Stimulated activated CD4-positive, alpha-beta T cell treated with anti-CD3 and anti-CD28 coated beads, Interleukin-2, amount 100 ng/mL, for 24 hours (primary cell): ENCODE measurements at places on chromosomes 2 and 18.

DNA sequence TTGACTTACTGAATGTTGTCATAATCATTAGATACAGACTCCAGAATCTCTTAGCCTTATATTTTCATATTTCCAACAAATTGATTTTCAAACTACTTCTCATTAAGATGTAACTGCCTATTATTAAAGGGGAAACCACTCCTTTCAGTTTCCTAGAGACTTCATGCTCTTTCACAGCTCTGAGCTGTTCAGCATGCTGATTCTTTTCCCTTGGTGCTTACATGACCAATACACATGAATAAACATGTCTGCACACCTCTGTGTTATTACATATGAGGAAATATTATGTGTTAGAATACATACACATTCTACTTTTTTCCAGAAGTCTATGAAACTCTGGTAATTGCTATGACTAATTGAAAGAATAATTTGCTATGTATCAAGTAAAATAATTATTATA is 200.0 kb downstream of the LRP1B start:
- no peak for DNase-seq

- DNase-seq, result no peak
These were observed 8.7 kb downstream of the CEP68 start for GRCh38 chr2:65064728-65065552.

- no peak for DNase-seq
These were observed 577.4 kb downstream of the CPS1 start for GRCh38 chr2:211133766-211134165.

DNA sequence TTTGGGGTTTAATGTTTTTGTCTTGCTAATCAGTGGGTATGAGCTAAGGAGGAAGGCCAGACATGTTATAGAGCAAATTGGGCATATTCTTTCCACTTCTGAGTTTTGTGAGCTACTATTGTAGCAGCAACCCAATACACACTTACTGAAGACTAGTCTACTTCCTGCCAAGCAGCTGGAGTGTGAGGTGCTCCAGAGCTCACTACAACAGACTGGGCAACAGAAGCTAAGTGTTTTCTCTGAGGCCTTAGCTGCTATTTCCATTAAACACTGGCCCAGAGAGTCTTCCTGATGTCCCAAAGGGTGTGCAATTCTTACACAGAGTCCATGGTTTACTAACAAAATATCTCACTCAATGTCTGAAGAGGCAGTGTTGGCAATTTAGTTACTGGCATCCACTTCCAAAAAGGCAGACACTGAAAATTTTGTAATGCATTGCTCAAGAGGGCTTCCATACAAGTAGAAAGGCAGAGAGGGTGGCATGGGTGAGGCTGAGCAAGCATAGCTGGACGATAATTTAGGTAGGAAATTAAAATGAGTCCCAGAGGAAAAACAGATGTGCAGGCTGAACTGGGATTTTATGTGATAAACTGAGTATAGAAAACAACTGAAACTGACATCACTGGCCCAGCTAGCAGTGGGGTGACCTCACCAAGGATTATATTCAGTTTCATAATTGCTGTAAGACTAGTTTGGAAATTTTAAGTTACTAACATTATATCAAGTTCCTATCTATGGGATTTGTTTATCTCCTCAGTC is 68.6 kb downstream of the ZC3H6 start:
- no peak for DNase-seq

DNA sequence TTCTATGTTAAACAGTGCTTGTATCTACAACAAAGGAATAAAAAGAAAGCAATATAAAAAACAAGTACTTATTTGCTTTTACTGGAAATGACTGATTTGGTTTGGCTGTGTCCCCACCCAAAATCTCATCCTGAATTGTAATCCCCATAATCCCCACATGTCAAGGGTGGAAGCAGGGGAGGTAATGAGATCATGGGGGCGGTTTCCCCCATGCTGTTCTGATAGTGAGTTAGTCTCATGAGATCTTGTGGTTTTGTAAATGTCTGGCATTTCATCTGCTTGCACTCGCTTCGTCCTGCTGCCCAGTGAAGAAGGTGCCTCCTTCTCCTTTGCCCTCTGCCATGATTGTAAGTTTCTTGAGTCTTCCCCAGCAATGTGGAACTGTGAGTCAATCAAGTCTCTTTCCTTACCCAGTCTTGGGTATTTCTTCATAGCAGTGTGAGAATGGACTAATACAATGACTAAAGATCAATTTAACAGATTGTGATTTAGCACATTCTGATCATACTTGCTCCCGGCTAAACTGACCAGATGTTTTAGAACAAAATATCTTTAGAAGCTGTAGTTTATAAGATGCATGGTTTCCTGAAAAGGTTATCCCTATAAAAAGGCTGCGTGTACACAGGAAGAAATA is 19.9 kb downstream of the PTH2R start:
- DNase-seq, result no peak

DNA sequence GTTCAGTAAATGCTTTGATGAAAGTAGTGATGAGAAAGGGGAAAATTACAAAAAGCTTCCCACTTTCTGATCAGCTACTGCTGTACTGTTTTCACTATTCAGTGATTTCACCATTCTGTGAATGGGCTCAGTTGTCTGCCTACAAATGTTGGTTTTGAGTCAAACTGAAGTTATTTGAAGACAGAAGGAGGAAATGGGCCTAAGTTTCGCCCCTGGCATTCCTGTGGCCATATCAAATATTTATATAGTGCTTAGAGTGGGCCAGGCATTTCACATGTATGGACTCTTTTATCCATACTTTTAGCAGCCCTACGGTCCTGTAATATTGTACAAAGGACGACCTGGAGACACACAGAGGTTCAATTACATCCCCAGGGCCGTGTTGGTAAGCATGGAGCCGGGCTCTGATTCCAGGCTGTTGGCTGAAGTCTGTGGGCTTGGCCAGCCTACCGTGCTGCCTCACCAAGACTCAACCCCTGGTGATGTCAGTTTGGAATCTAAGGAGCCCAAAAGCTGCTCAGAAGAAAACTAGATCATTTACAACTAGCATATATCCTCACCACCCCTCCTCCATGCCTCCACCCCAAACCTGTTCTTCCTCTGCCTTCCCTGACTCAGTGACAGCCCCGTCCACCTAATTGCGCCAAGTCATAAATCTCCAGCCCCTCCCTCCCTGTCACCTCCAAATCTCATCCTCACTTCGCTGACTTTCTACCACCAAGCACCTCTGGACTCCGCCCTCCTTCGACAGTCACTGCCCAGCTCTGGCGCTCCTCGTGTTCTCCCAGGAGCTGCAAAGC is 10.1 kb upstream of the GRHL1 start:
- DNase-seq, result no peak

- DNase-seq, result peak; percentile 48
These were observed 935 bp upstream of the RAMP1 start for GRCh38 chr2:237858294-237859081.

DNA sequence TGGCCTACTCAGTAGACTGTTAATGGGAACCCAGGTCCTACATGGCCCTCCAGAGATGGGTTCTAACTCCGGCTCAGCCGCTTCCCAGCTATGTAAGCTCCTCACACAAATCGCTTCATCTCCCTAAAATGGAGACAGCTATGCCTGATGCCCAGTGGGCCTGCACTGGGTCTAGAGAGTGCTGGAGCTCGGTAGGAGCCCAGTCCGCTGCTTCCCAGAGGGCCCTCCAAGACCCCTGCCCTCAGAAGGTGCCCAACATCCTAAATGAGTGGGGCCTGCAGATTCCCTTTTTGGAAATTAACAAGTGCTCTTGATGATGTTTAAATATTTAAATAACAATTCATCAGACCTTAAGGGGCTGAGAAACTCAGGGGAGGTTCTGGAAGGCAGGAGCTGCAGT is 47.1 kb downstream of the HS1BP3 start:
- DNase-seq, result no peak

DNA sequence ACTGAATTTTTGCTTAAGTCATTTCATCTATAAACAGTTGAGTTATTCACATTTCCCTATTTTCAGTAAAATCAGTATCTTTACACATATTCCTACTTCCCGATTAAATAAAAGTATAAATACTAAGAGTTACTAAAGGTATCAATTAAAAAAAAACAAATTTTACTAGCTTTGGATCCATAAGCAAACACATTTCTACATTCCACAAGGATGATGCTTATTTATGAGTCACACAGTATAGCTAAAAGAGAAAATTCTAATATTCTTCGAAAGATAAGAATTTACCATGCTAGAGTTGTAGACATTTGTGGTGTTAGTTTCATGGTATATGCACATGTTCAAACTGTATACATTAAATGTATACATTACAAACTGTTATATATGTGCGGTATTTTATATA is 23.7 kb downstream of the PGAP1 start:
- no peak for DNase-seq

DNA sequence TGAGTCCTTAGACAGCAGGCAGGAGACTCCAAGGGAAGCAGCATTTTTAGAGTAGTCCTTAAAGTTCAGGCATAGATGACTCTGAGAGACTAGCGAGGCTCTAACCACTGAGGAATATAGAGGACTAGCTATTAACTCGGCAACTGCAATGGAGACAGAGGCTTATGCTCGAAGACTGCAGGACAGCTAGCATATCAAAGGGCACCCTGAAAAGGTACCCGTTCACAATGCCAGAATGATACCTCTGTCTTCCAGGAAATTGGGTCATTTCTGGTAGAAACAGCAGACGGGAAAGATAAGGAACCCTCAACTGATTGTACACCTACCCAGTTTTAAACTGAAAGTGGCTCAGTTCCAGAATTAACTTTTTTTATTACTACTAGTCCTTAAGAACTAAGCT is 1204.0 kb upstream of the ZEB2 start:
- no peak for DNase-seq

DNA sequence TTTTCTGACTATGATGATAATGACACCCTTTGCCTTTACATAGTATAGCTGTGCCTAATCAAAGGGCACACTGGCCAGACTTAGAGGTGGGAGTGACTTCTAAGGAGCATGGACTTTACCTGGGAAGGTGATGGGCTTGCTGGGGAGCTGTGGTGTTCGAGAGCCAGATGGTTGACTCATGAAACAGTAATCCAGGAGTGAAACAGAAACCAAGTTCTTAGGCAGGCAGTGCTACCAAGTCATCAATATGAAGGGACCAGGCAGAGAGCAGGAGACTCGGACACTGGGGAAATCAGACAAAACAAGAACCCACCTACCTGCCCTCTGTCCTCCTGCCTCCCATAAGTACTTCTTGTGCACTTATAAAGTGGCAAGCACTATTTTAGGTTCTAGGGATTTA is 430.4 kb downstream of the DLGAP1 start:
- DNase-seq, result no peak

DNA sequence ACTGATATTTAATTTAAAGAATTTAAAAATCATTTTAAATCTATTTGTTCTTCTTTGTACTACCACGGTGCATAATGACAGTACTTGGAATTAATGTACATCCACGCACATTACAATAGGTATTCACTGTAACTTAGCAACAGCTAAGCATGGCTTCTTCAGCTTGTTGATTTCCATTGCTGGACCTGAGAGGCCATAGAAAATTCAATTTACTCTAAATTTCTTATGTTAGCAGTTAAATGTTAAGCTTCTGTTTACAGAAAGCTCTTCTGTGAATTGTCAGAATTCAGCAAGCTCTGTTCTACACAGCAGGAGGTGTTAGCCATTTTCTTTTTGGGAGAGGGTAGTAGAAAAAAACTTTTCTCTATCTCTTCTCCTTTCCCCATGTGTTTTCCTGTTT is 1149.3 kb upstream of the CDH2 start:
- no peak for DNase-seq

GRCh38 chr2:222731201-222731621 is 59.8 kb downstream of the MOGAT1 start:
- no peak for DNase-seq

- no peak for DNase-seq
These were observed 742 bp downstream of the RRM2 start for GRCh38 chr2:10123281-10123680.

DNA sequence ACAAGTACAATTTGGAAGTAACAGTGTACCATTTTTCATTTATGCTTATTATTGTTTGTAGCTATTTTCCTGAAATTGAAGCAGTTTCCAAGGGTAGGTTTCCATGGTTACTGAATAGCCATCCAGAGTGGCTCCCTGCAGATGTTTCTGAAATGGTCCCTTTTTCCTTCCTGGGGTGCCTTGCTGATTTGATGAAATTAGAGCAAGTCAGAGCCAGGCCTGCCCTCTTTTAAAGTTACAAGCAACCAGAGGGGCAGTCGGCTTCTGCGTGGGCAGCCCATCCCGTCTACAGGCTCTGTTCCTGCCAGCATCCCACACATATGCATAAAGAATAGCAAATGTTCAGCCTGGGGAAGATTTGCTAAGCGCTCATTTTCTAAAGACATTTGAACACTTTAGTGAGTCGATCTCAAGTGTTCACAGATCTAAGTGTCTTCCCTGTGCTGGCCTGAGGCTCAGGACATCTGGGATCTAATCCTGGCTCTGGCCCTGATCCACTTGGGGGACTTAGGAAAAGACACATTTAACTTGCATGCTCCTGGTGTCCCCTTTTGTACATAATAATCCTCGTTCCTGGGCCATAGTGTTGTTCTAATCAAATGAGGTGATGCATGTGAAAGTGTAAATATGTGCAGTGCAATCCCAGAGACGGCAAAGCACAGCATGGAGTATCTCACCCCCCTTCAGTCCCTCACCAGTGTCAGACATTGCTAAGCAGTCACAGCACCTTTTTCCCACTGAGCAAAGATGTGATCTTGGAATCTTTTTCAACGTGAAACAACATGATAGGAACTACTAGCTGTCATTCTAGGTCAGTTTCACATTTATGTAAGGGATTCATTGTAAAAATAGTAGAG is 92.2 kb downstream of the STPG4 start:
- DNase-seq, result no peak

DNA sequence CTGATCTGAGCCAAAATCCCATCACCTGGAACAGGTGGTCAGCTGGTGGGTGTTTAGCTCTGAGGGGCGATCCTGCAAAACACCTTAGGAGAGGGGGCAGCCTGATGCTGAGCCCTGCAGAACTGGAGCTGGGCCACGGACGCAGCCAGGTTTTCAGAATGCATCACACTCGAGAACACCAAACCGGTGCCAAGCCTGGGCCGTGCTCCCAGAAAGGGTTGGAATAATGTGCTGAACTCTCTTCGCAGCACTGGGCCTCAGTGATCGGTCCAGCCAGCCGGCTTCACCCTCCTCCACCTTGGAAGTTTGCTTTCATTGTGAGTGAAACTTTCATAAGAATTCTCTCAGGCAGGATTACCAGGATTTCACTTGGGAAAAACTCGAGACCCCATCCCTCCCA is 56.5 kb upstream of the TTC39C start:
- DNase-seq, result no peak

DNA sequence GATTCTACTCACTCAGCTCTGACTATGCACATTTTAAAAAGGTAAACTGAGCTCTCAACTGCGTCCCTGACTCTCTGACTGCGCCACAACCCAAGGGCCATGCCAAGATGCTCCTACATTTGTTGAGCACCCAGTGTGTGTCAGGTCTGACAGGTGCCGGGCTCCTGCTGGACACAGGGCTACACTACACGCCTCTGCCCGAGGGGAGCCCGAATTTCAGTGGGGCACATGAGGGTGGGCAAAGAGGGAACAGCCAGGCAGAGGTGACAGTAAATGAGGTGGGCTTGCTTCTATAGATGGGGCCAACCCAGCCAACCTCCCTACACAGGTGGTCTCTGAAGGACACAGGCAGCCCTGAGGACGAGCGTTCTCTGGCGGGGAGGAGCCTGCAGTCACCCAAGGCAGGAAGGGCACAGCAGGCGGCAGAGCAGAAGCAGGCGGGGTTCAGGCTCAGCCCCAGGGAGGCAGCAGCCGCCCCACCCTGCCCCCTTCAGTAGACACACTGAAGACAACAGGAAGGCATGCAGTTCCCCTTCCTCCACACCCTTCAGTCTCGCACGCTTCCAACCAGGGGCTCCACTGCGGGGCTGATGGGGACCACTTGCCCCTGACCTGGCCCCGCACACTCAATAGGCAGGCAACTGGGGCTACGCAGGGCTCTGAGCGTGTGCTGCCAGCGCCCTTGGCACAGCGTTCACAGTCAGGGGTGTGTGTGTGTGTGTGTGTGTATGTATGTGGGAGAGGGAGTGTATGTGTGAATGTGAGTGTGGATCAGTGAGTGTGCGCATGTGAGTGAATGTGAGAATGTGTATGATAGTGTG is 98.4 kb downstream of the UXS1 start:
- peak; percentile 70 for DNase-seq
